NCI-H1417 (cell line): ENCODE measurements at places on chromosomes 16 and 17.

DNA sequence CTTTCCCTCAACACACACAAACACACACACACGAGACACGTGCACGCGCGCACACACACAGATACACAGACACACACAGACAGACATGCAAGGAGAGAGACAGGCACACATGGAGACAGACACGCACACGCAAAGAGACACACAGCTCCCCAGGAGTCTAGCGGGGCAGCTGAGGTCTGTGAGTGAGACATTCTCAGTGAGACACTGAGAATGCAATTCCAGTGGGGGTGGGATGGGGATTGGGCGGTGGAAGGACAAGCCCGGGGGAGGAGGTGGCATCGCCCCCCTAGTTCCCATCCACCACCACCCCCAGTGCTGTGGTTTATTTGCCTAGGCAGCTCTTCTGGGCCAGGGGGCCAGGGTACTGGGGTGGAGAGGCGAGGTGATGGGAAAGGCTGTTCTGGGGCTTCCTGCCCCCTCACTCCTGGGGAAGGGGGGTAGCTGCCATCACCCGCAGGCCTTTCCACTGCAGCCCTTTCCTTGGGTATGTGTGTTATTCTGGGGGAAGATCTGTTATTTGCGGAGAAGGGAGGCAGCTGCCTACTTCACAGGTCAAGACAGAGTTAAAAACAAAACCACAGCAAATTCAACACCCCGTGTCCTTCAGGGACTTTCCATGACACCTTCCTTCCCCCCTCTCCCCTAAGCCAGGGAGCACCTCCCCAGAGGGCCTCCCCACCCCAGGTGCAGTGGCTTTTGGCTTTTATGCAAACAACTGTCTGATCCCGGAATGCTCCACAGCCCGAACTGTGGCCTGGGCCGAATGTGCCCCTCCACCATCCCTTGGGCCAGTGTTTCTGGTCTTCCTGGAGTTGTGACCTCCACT is 18.0 kb downstream of the GRB7 start:
- DNase-seq: no peak

- peak; percentile 86 for DNase-seq
Observed at GRCh38 chr17:29565643-29566472, 979 bp downstream of the ABHD15 start.

- DNase-seq: no peak
Observed at GRCh38 chr16:29307598-29308507, 98.7 kb downstream of the NPIPB11 start.

DNA sequence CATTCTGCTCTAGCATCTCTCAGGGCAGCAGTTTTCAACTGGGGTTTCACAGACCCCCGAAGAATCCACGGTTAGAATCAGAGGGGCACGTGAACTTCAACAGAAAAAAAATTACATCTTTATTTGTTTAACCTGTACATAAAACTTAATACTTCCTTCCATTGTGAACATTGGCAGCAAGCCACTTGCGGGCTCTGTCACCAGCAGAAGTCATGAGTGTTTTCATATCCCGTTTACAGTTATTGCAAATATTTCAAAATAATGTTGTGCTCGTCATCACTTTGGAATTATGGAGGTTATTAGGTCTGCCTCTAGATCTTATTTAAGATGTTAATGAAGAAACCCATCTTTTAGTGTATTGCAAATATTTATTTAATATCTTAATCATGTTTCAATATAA is 109.8 kb downstream of the SDR42E1 start:
- no peak for DNase-seq

DNA sequence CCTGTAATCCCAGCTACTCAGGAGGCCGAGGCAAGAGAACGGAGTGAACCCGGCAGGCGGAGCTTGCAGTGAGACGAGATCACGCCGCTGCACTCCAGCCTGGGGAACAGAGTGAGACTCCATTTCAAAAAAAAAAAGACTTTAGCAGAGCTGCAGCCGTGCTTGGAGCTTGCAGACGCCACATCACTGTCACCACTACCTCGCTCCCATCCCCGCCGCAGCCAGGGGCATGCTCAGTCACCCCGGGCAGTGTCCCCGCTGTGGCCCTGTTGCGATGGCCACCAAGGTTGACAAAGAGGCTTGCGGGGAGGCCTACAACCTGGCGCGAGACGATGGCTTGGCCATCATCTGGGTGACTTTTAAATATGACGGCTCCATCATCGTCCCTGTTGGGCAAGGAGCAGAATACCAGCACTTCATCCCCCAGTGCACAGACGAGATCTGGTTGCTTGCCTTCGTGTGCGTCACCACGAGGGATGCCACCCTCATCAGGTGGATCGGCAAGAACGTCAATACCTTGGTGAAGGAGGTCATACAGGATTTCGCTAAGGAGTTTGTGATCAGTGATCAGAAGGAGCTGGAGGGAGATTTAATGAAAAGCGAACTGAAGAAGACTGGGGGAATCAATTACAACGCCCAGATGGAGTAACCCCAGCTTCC is 118.1 kb downstream of the TNFRSF13B start:
- no peak for DNase-seq

- peak; percentile 64 for DNase-seq
Observed at GRCh38 chr16:85425074-85425662, 188.0 kb upstream of the GSE1 start.

GRCh38 chr16:64153718-64154117 is 968.1 kb downstream of the CDH11 start:
- DNase-seq: no peak

- DNase-seq: no peak
Observed at GRCh38 chr16:46719528-46719927, 28.6 kb downstream of the MYLK3 start.

- no peak for DNase-seq
Observed at GRCh38 chr17:4744999-4745969, 5.6 kb upstream of the CXCL16 start.

GRCh38 chr16:11978080-11978479 is 1.5 kb downstream of the SNX29 start:
- DNase-seq: no peak

DNA sequence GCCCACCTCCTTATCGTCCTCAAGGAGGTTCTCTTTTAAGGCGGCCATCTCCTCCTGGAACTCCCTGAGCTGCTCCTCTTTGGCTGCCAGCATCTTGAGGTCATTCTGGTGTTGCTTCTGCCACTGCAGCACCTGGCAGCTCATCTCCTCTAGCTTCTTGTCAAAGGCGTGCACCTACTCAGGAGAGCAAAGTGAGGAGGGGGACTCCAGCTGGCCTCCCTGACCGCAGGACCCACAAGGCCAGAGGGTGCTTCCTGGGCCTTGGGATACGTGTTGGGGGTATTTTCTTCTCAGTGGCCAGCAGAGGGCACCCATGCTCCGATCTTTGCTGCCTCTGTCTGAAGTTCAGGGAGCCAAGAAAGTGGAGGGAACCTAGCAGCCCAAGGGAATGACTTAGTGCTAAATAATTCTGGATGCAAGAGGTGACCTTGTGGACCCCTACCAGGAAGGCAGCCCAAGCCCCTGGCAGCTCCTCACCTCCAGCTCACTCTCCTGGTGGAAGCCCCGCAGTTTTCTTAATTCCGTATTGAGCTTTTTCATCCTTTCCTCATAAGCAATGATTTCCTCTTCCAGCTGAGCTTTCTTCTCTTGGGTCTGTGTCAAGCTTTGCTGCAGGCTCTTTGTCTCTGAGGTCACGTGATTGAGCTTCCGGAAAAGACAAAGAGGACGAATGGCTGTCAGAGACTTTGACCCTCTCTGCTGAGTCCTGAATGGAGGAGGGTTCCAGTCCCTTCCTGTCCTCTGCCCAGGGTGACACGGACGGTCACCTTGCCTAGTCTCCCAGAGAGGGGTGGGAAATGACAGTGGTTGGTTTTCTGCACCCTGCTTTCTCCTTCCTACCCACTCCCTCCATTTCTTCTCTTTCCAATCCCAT is 31.4 kb downstream of the DHX38 start:
- peak; percentile 68 for DNase-seq

- DNase-seq: peak; percentile 23
Observed at GRCh38 chr16:72220875-72221629, 49.1 kb upstream of the PMFBP1 start.

- DNase-seq: no peak
Observed at GRCh38 chr16:11685844-11686618, 17.8 kb downstream of the SNN start.

DNA sequence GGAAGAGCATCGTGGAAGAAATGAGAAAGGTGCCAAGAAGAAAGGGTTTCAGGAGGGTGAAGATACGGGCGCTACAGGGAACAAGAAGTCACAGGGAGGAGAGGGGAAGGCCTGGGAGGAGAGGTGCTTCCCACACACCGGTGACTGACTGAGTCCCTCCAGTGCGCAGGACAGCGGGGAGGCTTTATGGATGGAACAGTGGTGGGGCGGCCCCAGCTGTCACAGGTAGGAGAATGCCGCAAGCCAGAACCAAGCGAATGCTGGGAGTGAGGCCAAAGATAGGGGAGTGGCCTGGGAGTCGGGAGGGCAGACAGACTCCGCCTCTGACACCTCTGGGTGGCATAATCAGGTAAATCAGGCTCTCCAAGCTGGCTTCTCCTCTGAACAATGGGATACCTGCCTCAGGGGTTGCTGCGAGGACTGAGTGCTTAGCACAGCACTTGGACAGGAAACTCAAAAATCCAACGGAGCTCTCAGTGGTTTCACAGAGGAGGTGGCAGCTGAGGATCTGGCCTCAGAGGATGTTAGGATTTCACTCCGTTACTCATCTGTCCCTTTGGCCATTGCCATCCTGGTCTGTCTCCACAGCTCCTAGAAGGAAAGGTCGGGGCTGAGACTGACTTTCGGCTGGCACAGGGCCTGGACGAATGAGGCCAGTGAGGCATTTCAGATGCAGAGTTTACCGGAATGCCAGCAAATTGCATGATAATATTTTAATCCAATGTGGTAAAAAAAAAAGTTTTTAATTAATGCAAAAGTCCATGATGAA is 717 bp upstream of the CNP start:
- peak; percentile 88 for DNase-seq

DNA sequence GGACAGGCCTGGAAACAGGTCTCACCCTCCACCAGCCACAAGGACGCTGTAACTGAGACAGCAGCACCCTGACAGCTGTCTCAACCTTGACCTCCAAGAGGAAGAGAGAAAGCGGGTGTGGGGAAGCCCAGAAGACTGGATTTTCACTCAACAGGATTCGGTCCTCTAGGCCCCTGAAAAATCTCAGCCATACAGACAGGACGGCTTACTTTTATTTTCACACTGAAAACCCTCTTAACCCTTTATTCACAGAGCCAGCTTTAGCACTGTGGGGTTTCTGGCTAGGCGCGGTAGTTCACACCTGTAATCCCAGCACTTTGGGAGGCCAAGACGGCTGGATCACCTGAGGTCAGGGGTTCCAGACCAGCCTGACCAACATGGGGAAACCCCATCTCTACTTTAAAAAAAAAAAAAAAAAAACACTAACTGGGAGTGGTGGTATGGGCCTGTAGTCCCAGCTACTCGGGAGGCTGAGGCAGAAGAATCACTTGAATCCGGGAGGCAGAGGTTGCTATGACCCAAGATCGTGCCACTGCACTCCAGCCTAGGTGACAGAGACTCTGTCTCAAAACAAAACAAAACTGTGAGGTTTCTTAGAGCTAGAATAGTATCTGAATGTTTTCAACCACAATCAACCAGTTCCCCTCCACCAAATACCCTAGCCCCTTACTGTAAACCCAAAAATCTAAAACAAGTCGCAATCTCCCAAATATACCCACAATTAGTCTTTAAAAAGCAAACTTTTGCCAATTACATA is 5.3 kb downstream of the ANKRD11 start:
- no peak for DNase-seq

DNA sequence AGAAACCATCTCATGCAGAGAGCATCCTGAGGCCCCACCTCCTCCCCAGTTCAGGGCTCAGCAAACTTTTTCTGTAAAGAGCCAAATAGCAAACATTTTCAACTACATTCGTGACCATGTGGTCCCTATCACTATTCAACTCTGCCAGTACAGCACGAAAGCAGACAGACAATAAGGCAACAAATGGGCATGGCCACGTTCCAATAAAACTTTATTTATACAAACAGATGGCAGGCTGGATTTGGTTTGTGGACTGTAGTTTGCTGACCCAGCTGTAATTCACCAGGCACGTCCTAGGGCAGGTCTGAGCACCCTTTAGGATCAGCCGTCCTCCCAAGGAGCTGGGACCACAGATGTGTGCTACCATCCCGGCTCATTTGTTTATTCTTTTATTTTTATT is 27.1 kb upstream of the GPRC5C start:
- DNase-seq: no peak

GRCh38 chr16:27199736-27200135 is 3.6 kb upstream of the KDM8 start:
- no peak for DNase-seq

DNA sequence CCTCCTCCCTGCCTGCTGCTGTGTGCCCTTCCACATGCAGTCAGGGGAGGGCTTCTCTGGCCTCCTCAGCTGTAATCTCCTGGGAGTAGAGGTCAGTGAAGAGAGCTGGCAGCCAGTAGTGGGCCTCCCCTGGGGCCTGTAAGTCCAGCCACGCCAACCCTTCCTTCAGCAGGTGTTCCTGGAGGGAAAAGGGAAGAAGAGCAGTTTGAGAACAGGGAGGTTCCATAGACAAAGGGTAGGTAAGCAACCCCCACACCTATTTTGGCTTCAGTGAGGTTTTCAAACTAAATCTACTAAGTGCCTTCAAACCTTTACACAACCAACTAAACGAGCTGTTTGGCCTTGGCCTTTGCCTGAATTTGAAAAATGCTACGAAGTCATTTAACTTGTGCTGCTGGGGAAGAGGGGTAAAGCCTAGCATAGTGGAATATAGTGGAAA is 14.2 kb downstream of the SNF8 start:
- DNase-seq: peak; percentile 12

DNA sequence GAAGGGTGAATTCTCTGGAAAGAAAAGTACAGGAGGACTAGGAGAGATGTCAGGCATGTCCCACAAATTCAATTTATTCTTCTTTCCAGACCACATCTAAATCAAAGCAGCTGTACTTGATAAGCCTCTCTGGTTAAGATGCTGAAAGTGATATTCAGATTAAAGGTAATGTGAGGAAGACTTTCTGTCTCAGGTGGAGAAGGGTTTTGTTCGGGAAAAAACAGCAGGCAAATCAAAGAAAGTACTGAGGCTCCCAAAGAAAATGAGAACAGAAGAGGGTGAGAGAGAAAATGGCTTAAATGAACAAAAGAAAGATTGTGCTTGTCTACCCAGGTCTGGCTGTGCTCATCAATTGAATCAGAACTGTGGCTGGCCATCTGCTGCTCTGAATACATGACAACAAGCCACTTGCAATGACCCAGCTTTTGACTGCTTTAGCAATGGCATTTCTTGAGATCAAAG is 55.6 kb downstream of the MMD start:
- no peak for DNase-seq

DNA sequence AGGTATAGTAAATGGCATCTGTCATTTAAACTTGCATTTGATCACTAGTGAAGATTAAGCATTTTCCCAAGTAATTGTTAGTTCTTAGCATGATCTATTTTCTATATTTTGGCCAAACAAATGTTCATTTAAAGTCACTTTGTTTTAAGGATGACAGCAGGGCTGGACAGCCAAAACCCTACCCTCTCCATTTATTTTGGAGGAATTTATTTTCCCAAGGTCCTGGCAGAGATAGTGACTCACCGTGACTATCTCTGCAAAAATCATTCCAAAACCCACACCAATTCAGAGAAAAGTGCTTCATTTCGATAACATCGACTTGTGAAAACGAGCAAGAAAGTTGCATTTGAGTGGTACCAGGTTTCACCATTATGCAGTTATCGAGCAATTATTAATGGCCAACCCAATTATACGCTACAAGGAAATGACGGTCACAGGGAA is 665 bp upstream of the AKAP1 start:
- DNase-seq: peak; percentile 67
